ENCODE measurements at places on chromosomes 12 and 14. TPM values are rescaled to one million over a fixed set of nuclear protein-coding genes. Genes with fewer than 3 reads are reported as not detected.

C1S gene
- not detected for polyA plus RNA-seq

GRCh38 chr12:131120831-131121271 lies 167.1 kb downstream of the ADGRD1 start:
- DNase-seq, result no peak

GRCh38 chr12:125824276-125824675 lies 759.0 kb downstream of the AACS start:
- no peak for DNase-seq

TPPP2 gene
- not detected for polyA plus RNA-seq

ZNF740 gene
- polyA plus RNA-seq, result 3.3 TPM

DNA sequence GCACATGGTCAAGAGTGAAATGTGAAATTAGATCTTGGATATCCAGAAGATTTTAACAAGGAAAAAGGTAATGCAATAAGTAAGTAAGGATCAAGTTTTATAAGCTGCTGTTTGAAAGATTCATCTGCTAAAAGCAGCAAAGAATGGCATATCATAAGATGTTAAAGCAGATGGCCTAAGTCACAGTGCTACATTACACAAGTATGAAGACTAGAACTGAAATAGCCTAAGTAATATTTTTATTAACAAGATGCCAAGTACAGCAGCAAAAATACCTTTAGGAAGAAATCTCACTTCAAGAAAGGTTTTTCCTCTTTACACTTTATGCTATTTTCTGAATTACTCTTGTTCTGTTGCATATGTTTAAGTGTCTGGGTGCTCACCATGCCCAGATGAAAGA lies 414.1 kb downstream of the MDGA2 start:
- no peak for DNase-seq

GRCh38 chr12:128025589-128026245 lies 241.3 kb upstream of the TMEM132C start:
- DNase-seq, result no peak

- no peak for DNase-seq
Observed at GRCh38 chr12:78037707-78038106, 207.0 kb downstream of the NAV3 start.

GRCh38 chr14:93160353-93160801 lies 24.3 kb downstream of the MOAP1 start:
- no peak for DNase-seq

DNA sequence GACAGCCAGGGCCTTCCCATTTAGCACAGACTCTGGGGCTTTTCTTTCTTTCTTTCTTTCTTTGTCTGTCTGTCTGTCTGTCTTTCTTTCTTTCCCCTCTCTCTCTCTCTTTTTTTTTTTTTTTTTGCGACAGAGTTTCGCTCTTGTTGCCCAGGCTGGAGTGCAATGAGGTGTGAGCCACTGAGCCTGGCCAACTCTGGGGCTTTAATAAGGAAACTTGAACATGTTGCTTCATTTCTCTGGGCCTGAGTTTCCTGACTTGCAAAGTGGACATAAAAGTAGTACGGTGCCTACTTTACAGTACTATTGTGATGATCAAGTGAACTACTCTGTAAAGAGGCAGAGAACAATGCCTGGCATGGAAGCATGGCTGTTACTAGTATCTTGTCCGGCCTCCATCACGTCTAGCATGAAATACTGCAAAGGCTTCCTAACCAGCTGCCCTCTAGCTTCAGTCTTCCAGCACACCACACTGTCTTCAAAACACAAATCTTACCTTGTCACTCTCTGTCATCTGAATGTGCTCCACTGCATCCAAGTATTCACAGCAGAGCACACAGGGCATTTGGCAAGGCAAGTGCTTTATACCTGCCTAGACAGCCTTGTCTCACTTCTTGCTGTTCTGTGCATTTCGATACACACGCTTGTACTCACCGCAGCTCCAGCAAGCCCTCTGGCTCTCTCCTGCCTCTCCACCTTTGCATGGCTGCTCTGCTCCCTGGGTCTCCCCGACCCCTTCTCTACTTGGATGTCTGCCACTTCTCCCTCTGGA lies 96.7 kb downstream of the IRF2BPL start:
- DNase-seq, result no peak

DNA sequence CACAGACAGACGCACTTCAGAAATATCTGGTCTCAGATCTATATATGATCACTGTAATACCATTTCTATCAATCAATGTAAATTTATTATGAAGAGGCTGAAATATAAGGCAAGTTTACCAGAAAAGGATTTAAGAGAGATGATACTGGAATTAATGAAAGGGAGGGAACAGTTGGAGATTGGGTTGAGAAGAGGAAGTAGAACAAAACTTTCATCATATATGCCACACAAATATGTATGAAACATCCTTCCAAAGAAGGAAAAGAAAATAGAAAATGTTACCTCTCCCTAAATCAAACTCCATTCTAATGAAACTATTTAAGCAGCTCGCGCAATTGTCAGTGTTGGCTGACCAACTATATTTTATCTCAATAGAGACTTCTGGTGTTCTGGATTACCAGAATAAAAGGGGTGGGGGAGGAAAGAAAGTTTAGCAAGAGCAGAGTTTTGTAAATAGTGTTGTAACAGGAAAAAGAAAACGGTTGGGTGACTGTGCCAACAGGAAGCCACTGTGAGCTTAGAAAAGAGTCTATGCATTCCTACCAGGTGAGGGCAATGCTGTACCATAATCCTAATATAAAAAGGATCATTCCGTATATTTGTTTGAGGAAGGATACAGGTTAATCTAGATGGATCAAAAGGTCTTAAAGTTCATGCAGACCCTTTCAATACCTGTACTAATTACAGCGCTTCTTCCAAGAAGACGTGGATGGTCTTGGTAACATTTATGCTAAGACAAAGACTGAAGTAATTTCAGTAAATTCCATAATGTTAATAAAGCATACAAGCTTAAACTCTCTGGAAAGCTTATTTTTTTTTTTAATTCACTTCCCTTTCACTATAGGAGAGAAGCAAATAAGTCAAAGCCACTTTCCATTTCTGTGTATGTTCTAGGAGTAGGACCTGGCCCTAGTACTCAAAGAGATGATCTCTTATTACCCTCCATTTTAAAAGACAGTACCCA lies 14.5 kb upstream of the LLPH start:
- no peak for DNase-seq
